ENCODE measurements at places on chromosomes 1 and 21.

- DNase-seq = peak; percentile 2
These were observed 160.0 kb downstream of the NEGR1 start for GRCh38 chr1:72122099-72122880.

DNA sequence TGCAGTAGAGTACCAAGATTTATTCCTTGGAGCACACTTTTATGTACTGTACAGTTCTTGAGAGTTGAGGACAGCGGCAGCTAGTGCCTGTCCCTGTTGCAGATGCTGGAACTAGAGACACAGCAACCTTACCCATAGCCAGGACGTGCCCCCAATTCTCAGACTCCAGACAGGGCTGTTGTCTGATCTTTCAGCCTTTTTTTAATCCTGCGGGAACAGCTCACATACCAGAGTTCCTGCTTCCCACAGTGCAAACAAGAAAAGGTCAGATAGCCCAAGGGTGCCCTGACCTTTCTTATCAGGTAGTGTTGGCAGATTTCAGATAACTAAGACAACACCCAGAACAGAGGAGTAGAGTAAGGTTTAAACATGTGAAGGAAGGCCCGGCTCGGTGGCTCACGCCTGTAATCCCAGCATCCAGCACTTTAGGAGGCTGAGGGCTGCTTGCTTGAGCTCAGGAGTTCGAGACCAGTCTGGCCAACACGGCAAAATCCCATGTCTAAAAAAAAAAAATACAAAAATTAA, 78.5 kb downstream of the DOP1B start:
- DNase-seq = no peak

GRCh38 chr1:172477216-172477615, 33.3 kb upstream of the PIGC start:
- no peak for DNase-seq

DNA sequence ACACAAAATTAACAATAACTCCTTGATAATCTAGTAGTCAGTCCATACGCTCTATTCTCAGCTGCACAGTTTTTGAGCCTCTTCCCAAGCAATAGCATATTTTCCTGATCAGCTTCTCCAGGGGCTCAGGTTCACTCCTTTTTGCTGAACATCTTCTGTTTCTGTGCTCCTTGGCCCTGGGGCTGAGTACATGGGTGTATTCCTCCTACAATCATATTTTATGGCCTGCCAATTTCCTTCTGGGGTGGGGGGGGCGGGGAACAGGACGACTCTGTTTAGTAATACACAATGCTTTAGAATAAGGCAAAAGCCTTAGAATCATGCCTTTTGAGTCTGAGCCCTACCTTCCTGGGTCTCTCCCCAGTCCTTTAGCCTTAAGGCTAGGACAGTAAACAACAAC, 8.5 kb downstream of the CLDN19 start:
- no peak for DNase-seq

DNA sequence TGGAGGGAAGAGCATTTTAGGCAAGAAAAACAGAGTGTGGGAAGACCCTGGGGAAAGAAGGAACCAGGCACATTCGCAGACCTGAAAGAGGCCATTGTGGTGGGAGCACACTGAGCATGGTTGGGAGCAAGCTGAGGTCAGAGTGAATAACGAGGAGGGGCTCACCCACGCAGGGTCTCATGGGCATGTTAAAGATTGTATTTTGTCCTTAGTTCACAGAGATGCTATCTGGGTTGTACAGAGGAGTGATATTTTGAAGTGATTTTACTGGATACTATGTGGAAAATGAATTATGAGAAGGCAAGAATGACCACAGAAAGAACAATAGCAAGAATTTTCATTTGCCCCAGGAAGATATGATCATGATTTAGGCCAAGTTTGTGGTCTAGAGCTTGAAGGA, 578.3 kb upstream of the NR5A2 start:
- no peak for DNase-seq

DNA sequence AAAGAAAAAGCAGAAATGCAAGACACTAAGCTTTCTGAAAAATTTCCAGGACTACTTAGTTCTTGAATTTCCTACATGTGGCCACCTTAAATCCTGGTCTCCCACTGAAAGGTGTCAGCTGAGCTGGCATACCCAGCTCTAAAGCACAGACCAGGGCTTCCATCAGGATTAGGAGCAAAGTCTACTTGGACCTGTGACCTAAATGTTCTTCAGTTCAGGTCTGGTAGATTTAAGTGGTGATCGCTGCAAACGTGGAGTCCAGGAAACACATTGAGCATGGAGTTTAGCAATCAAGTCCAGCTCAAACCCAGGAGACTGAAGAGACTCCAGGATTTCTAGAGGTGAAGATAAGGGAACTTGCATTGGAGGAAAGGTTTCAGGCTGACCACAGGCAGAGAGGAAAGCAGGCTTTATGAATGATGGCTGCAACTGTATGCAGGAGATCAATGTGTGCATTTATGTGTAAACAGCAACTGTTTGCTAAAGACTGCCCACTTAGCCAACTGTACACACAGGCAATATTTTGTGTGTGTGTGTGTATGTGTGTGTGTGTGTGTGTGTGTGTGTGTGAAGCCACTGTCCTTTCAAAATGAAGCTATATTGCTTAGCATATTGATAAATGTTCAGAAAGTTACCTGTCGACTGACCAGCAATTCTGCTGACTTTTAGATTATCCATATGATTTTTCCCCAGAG, 75.2 kb downstream of the LMX1A start:
- DNase-seq = no peak

DNA sequence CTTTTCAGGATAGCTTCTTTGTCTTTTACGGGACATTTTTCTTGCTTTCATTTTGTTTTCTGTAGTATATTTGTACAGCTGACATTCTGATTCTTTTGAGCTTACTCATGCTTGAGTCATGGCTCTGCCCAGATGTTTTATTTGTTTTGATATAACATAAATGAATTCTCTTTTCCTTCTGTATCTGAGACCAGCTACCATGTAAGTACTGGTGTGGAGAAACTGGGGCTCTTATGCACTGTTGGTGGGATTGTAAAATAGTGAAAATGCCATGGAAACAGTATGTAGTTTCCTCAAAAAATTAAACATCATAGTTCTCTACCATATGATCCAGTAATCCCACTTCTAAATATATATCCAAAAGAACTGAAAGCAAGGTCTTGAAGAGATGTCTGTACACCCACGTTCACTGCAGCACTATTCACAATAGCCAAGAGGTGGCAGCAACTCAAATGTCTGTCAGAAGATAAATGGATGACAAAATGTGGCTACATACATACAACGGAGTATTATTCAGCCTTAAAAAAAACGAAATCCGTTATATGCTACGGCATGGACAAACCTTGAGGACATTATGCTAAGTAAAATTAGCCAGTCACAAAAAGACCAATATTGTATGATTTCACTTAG, 61.4 kb downstream of the EIF2B3 start:
- DNase-seq = no peak

- DNase-seq = peak; percentile 59
These were observed 25.3 kb upstream of the ETV3 start for GRCh38 chr1:157163273-157164127.

DNA sequence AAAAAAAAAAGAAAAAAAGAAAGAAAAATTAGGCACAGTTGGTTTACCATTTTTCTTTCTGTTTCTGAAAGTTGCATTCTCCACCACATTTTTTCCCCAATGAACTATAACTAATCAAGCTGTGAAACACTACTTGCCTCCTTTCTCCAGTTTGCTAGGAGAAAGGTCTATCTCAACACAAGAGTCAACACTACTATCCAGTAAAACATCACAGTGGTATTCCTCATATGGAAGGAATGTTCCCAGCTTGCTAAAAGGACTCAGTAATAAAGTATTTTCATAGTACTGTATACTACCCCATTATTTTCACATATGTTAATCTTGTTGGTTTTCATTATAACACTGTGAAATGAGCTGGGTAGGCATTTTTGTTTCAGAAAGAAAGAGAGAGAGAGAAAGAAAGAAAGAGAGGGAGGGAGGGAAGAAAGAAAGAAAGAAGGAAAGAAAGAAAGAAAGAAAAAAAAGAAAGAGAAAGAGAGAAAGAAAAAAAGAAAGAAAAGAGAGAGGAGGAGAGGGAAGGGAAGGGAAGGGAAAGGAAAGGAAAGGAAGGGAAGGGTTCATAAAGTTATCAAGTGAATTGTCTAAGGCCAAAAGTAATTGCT, 7.9 kb downstream of the PTGER3 start:
- DNase-seq = no peak

GRCh38 chr1:147665521-147665920, 4.8 kb downstream of the ACP6 start:
- no peak for DNase-seq

DNA sequence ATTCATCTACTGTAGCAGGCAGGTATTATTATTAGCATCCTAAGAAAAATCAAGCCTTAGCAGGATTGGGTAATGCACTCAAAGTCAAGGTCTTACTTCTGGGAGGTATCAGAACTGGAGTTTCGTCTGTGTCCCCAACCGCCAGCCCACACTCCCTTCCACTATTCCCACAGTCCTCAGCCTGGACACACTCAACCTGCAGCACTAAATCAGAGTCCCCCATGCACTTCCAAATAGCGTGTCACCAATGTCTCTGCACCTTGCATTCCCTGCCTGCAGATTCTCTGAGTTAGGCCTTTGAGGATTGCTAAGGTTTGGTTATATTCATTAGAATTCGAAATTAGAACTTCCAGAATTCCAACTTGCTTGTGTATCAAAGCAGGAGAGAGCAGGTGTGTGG, 3.9 kb downstream of the LYPD8 start:
- DNase-seq = no peak

- DNase-seq = no peak
These were observed 39.9 kb upstream of the ABCA4 start for GRCh38 chr1:94160811-94161210.

- peak; percentile 19 for DNase-seq
These were observed 99.6 kb downstream of the APP start for GRCh38 chr21:26070822-26071425.

- no peak for DNase-seq
These were observed 38.7 kb downstream of the GPR161 start for GRCh38 chr1:168097921-168098528.

- DNase-seq = no peak
These were observed 515.9 kb downstream of the PLPP3 start for GRCh38 chr1:56063461-56063860.

DNA sequence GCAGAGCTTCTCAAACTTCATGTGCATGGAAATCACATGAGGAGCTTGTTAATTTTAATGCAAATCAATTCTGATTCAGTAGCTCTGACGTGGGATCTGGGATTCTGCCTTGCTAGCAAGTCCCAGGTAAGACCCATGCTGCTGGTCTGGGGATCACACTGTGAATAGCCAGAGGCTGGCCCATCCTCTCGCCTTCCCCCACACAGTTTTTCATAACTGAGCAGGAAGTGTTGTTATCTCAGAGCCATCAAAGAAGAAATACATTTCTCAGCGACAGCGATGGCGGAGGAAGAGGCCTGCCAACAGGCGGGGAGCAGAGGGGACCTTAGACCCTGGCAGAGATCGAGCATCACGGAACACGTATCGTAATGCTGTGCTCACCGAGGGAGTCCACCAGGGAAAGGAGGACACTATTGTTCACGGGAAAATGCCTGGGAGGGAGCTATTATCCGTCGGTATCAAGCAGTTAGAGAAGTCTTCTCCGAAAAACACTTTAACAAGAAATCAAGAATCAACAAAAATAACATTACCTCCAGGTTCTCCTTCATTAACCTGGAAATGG, 268.9 kb upstream of the TMEM51 start:
- no peak for DNase-seq

- no peak for DNase-seq
These were observed 63.2 kb downstream of the STYXL2 start for GRCh38 chr1:167157114-167157513.

DNA sequence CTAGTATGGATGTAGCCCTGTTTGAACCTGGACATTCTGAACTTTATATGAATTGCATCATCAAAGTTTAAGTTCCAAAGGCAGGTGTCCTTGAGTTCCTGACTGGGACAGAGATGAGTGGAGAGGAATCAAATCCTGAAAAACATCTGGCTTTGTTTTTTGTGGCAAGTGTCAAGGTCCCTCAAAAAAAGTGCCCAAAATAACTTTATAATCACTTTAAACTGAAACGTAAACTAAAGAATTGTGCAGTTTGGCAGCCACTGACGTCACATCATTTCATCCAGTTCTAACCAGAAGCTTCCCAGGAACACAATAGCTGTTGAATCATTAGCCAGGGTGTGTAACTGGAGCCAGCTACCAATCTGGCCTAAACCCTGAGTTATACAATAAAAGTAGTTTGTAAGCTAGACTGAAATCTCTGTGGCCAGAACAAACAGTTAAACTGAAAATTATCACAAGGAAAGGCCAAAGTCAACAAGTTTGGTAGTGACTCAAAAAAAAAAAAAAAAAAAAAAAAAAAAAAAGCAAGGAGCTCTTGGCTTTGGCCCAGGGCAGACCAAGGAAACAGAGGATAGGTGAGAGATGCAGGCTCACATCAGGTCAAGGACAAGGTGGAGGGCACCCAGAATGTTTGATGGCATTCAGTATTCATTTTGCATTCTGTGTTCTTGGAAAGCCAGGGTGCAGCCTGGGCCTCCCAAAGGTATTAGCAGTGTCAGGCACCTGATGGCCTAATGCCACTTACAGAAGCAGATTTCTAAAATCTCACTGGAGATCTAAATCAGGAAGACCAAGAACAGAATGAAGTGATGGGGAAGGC, 74.3 kb downstream of the TNFSF18 start:
- peak; percentile 16 for DNase-seq

- DNase-seq = no peak
These were observed 250.2 kb upstream of the FGGY start for GRCh38 chr1:59046730-59047157.

DNA sequence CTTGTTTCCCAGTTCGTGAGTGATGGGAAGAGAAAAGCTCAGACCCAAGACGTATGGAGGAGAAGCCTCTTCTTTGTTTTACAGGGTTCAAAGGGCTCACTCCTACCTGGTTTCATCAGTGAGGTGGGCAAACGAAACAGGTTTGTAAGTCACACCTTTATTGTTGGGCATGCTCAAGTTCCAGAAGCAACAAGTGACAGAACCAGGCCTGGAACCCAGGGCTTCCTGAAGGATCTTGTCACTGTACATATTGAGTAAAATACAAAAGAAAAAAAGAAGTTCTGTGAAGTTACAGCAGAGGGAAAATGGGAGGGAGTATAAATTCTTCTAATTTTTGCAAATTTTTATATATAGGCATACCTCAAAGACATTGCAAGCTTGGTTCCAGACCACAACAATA, 320.9 kb upstream of the PROX1 start:
- DNase-seq = no peak

Measured in right renal pelvis (tissue), 4 donors.